ENCODE measurements at places on chromosomes 6 and 20. TPM values are rescaled to one million over a fixed set of nuclear protein-coding genes. Genes with fewer than 3 reads are reported as not detected.

The FAM210B gene
- total RNA-seq = 5.4 TPM

The CRISP3 gene
- total RNA-seq = not detected

The SLC17A2 gene
- total RNA-seq = not detected

The AGPAT1 gene
- total RNA-seq = 46.6 TPM

DNA sequence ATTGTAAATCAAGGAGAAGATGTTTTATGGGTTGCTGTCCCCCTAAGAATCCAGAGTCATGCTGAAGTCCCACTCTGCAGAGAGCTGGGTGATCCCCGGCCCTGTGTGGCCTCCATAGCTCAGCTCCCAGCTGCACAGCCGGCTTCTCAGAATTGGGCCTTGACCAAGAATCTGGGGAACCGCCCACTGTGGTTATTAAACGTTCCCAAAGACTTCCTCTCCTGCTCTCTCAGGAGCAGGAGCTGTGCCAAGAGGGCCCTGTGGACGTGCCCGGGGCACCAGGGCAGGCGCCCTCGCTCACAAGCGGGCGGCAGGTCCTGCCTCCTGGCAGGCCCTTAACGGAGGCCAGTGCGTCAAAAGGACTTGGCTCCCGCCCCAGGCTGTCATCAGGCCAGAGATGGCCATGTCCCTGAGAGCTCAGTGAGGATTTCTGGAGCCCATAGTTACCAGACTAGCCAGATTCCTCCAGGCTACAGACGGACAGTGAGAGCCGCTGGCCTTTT, 30.4 kb downstream of the ZC3H12D start:
- H3K4me1 ChIP-seq = peaks cover 5% of the 10 kb centered on the region
- no peak overlapping the region for H3K4me3 ChIP-seq
- H3K27me3 ChIP-seq = no peaks in the 10 kb centered on the region
- peaks cover 5% of the 10 kb centered on the region for H3K36me3 ChIP-seq
- no peak for DNase-seq

- no peak overlapping the region for H3K27ac ChIP-seq
- no peak overlapping the region for H3K4me3 ChIP-seq
- no peaks in the 10 kb centered on the region for H3K36me3 ChIP-seq
- H3K4me1 ChIP-seq = no peaks in the 10 kb centered on the region
Measured at GRCh38 chr20:33211817-33212424, 5.2 kb upstream of the BPIFA3 start.

DNA sequence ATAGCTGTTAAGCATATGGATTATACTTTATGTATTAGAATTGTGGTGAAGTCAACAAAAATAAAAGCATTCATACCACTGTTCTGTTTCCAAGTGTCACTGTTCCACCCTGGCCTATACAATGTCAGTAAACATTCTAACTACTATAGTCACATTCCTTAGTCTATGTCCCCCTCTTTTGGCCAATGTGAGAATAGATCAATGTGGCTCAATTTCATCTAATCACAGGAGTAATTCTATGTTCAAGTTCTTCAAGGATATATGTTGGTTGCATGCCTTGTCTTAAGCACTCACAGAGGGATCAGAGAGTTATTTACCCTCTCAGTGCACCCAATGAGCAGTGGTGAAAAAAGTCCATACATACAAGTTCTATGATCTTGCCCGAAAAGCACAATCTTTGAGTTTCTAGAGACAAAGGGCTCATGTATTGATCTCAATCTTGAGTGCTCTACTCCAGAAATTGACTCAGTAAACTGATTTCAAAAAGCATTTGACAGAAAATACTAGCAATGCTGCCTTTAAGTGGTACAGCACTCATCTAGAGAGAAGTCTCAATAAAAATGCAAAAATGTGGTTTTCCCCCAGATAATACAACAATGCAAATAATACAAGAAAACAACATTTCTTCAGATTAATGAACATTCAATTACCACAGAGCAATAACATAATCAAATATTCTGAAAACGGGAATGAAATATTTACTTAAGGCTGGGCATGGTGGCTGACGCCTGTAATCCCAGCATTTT, 16.5 kb downstream of the SMLR1 start:
- no peak overlapping the region for H3K4me3 ChIP-seq
- H3K4me1 ChIP-seq = peaks cover 8% of the 10 kb centered on the region
- no peaks in the 10 kb centered on the region for H3K36me3 ChIP-seq
- H3K27ac ChIP-seq = no peak overlapping the region

- H3K4me3 ChIP-seq = no peak overlapping the region
- H3K36me3 ChIP-seq = no peaks in the 10 kb centered on the region
- H3K4me1 ChIP-seq = no peaks in the 10 kb centered on the region
- no peak for DNase-seq
- no peaks in the 10 kb centered on the region for H3K27me3 ChIP-seq
Measured at GRCh38 chr20:7210910-7211309, 443.4 kb downstream of the BMP2 start.

GRCh38 chr6:12342664-12343063, 52.5 kb downstream of the EDN1 start:
- H3K4me1 ChIP-seq = no peaks in the 10 kb centered on the region
- no peak for DNase-seq
- H3K27me3 ChIP-seq = no peaks in the 10 kb centered on the region
- H3K36me3 ChIP-seq = no peaks in the 10 kb centered on the region

DNA sequence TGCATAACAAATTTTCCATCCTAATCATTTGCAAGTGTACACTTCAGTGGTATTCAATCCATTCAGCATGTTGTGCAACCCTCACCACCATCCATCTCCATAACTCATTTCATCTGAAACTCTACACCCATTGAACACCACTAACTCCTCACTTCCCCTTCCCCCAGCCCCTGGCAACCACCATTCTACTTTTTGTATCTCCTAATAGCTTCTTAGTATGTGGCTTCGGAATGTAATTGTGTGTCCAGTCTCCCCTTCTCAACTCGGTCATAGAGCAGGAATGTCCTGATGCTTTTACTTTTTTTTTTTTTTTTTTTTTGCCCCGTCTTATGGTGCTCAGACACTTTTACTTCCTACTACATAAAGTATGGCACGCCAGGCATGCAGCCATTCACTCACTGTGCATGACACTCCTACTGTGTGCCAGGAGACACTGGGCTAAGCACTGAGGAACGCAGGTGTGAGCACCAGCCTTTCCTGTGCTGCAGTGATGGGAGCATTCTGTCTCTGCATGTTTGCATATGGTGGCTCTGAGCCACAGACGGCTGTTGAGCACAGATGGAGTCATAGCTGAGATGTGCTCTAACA, 15.3 kb downstream of the HCK start:
- H3K4me3 ChIP-seq = no peak overlapping the region
- no peak overlapping the region for H3K27ac ChIP-seq
- DNase-seq = no peak
- H3K4me1 ChIP-seq = peaks cover 6% of the 10 kb centered on the region
- no peaks in the 10 kb centered on the region for H3K36me3 ChIP-seq

DNA sequence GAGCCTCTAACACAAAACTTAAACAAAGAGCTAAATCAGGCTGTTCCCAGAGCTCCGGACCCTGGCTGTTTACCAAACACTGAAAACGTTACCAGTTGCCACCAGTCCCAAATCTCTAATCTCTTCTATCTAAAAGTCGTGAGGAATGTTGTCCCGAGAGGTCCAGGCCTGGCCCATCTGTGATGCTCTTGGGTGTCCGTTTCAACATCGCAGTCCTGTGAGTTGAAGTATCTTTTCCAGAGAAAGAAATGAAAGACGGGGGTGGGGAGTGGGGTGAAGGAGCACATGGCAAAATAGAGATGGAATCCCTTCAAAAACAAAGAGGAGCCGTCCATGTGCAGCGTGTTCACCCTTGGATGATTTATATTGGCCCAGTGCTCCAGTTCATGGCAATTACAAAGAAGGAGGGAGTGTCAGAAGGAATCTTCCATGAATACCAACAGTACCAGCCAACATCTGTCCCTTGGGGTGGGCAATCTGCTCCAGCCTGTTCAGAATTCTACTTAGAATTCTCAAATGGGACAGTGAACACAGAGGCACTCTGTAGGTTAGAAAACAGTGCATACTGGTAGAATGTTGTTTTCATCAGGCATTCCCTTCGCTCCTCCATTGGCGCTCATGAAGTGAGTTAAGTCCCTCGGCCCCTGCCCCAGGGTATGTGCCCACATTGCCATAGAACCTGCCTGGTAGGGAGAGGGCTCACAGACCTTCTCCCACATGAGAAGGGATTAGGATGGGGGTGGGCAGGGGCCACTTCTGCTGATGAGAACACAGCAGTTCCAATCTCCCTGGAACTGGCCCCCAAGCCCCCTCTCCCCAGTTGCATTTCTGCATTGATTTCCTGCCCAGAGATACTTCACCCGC, 112.1 kb downstream of the LY86 start:
- peaks cover 13% of the 10 kb centered on the region for H3K27me3 ChIP-seq
- H3K4me1 ChIP-seq = peaks cover 35% of the 10 kb centered on the region
- DNase-seq = no peak
- no peaks in the 10 kb centered on the region for H3K36me3 ChIP-seq
- no peak overlapping the region for H3K4me3 ChIP-seq

DNA sequence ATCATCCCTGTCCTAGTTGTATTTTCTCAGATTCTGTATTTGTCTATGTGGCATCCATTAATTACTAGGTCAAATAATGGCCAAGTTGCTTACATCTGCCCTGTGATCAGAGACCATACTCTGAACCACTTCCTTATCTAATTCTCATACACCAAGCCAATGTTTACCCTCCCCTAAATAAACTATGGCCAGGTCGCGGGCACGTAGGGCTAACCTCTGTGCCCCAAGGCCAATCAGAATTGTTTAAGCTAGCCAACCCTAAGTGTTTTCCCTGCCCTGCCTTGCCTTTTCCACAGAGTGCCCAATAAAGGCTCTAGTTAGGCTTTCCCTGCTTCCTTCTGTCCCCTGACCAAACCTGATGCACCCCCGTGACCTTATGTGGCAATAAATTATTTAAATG, 2.8 kb upstream of the CALHM4 start:
- peaks cover 26% of the 10 kb centered on the region for H3K27me3 ChIP-seq
- H3K36me3 ChIP-seq = no peaks in the 10 kb centered on the region
- H3K4me1 ChIP-seq = no peaks in the 10 kb centered on the region
- no peak for DNase-seq

- H3K27me3 ChIP-seq = peaks cover 24% of the 10 kb centered on the region
- no peak overlapping the region for H3K4me3 ChIP-seq
- no peaks in the 10 kb centered on the region for H3K4me1 ChIP-seq
- H3K36me3 ChIP-seq = no peaks in the 10 kb centered on the region
- DNase-seq = no peak
Measured at GRCh38 chr20:51121901-51122412, 99.0 kb upstream of the KCNG1 start.

DNA sequence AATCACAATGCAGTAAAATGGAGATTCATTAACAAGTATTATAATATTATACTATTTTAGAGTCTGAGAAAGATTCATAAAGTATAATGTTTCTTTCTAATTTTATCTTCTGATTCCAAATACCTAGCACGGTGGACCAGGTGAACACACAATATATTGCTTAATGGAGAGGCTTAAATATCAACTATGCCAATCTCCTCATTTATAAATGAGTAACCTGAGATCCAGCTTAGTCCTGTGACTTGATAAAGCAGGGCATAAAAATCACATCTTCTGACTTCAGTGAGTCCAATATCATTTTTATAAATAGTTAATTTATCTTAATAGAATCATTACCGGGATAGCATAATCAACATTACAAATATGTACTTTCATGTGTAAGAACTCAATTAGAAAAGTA, 144.4 kb upstream of the GJE1 start:
- no peak overlapping the region for H3K4me3 ChIP-seq
- no peaks in the 10 kb centered on the region for H3K4me1 ChIP-seq
- H3K36me3 ChIP-seq = no peaks in the 10 kb centered on the region
- H3K27me3 ChIP-seq = peaks cover 3% of the 10 kb centered on the region
- no peak overlapping the region for H3K27ac ChIP-seq
